Nasal cavity respiratory epithelium epithelial cell of viscerocranial mucosa (primary cell): ENCODE measurements at places on chromosomes 3 and 15. TPM values are rescaled to one million over a fixed set of nuclear protein-coding genes. Genes with fewer than 3 reads are reported as not detected.

Gene ADAMTSL3
- total RNA-seq = under 0.01 and 0.07 TPM in 2 replicates

Gene GOLGA6L7
- total RNA-seq = not detected in 2 replicates

Gene CYP19A1
- not detected in 2 replicates for total RNA-seq

Gene IQCF5
- total RNA-seq = not detected in 2 replicates

Gene ALS2CL
- total RNA-seq = 70.4 and 81.4 TPM in 2 replicates

Gene IFT122
- 4.8 and 10.5 TPM in 2 replicates for total RNA-seq

Gene SCAMP5
- total RNA-seq = under 0.01 and 0.64 TPM in 2 replicates

Gene TMEM212
- total RNA-seq = not detected in 2 replicates

Gene GAP43
- not detected in 2 replicates for total RNA-seq

Gene ATP13A4
- 1.7 and 6.2 TPM in 2 replicates for total RNA-seq

Gene HTR3E
- not detected in 2 replicates for total RNA-seq

Gene LIPH
- total RNA-seq = 2.4 and 4.7 TPM in 2 replicates

Gene CACNA2D3
- total RNA-seq = 0.07 and 1.0 TPM in 2 replicates

Gene DPPA2
- not detected in 2 replicates for total RNA-seq

Gene RNU6-1
- total RNA-seq = not detected in 2 replicates

Gene GPR149
- not detected in 2 replicates for total RNA-seq
